ENCODE measurements at places on chromosomes 7 and 10. TPM values are rescaled to one million over a fixed set of nuclear protein-coding genes. Genes with fewer than 3 reads are reported as not detected.

Gene CALHM1
- not detected for total RNA-seq

Gene GPR85
- total RNA-seq, result not detected

DNA sequence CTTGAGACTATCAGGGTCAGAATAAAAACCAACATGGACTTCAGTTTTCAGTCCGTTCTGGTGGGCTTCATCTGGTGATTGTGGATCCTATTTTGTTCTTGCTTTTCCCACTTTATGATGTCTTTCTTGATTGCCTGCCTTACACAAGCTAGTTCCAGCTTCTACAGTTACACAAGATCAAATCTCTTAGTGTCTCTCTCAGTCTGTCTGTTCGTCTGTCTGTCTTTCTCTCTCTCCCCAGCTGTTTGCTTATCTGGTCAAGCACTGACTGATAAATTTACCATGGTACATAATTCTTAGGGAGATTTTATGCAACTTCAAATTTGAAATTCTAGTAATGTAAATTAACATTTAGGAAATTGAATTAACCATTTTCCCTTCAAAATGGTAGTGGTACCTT is 35.8 kb downstream of the TAX1BP1 start:
- no peak for DNase-seq
- H3K36me3 ChIP-seq, result peaks cover 31% of the 10 kb centered on the region
- H3K27ac ChIP-seq, result no peak overlapping the region
- no peak overlapping the region for H3K4me3 ChIP-seq

Gene SLC26A4
- 3.9 TPM for total RNA-seq

Gene ACTL6B
- not detected for total RNA-seq

Gene CPVL
- total RNA-seq, result 0.11 TPM

GRCh38 chr7:34991938-34992840 is 45.1 kb downstream of the DPY19L1 start:
- peaks cover 37% of the 10 kb centered on the region for H3K4me1 ChIP-seq
- H3K27ac ChIP-seq, result peak overlapping the region; percentile 79
- no peak overlapping the region for H3K4me3 ChIP-seq
- H3K36me3 ChIP-seq, result peaks cover 7% of the 10 kb centered on the region

Data from activated T-helper 2 cell treated with anti-CD3 and anti-CD28 coated beads, Interferon-gamma antibody, Interleukin-2, Interleukin-4, amounts not matched to agents 10 μg/mL and 5 μg/mL and 100 μg/mL, durations not matched to agents 14 hours and 24 hours and 36 hours (primary cell).